Activated CD4-positive, alpha-beta T cell treated with anti-CD3 and anti-CD28 coated beads for 48 hours (primary cell): ENCODE measurements at places on chromosomes 4 and X.

DNA sequence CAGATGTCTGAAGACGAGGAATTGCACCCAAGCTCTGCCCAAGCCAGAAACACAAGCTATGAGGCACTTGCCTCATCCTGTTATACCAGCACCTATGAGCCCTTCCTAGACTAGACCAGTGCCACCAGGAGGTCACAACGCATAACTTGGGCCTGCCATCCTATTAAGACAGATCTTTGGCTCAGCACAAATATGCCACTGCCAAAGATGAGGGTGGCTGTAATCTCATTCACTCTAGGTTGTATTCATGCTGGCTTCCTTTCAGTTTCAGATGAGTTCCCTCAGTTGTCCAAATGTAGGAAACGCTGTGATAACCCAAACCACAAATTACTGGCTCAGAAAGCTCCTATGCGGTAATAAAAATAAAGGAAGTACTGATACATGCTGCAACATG, 76.5 kb upstream of the CITED1 start:
- DNase-seq = no peak

DNA sequence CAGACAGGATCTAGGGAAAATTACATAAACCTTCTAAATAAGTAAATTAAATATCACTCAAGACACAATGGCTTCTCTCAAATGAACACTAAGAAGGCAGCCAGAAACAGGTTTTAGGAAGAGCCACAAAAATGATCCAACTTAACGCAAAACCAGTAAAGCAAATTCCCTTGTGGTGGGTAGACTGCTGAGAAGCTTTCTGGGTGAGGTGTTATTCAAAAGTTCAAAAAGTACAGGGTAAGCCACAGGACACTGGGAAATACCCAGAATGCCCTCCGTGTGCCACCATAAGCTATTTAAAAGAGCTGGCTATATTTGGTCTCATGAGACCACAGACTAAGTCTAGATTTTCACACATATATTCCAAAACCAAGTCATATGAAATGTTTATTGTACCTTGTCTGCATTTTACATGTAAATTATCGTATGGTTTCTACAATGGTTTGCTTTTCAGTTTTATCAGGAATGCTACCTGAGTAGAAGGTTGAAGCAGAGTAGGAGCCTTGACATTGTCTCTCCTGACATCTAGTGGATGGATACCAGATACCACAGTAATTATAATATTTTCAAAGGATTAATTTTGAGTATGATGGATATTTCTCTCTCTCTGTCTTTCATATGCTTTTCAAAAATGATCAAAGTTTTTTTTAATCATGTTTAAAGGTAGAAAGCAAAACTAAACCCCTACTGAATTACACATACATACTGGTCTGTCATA, 109.3 kb upstream of the KLHL13 start:
- no peak for DNase-seq

- no peak for DNase-seq
These were observed 37.6 kb downstream of the PGRMC2 start for GRCh38 chr4:128249787-128250668.

DNA sequence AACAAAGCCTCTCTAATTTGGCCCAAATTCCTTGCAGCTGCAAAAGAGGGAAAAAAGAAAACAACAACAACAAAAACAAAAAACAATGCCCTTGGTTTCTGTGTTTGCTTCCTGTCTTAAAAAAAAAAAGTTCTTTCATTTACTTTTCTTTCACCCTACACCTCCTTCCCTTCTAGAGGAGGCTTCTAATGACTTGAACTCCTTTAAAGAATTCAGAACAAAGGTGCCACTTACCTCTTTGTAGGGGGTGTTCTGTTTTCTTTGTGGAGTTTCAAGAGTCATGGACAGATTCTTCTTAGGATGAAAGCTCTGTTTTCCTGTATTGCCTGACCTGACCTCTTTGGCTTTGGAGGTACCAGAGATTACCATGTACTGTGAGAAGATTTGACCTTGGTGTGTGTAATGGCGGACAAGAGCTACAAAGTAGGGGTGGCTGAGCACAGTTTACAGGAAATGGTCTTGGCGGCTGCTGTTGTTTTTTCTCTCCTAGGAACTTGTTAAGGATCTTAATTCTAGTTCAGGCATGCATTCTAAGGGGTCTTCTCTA, 72.4 kb upstream of the S100G start:
- DNase-seq = no peak

- DNase-seq = no peak
These were observed 34.5 kb upstream of the LCORL start for GRCh38 chr4:18056030-18056429.

GRCh38 chr4:24557026-24558025, 27.0 kb downstream of the DHX15 start:
- no peak for DNase-seq

DNA sequence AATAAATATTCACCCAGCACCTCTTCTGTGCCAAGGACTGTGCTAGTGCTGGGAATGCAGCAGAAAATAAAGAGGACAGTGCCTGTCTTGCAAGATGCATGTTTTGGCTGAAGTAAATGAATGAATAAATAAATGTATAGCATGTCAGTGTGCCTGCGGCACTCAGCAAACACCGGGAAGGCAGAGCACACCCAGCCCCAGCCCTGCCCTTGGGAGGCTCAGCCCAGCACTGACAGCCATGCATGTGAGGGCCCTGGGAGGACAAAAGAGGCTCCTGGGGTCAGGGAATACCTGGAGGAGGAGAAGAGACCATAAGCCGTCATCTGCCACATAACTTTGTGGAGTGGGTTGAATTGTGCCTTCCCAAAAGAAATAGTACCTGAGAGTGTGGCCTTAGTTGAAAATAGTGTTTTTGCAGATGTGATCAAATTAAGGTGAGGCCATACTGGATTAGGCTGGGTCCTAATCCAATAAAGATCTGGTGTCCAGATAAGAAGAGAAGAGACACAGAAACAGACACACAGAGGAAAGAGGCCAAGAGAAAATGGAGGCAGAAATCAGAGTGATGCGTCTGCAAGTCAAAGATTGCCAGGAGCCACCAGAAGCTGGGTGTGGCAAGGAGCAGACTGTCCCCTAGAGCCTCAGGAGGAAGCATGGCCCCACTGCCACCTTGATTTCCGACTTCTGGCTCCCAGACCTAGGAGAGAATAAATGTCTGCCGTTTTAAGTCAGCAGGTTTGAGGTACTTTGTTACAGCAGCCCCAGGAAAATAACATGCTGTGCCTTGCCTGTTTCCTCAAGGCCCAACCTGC, 16.3 kb downstream of the C4orf50 start:
- no peak for DNase-seq

GRCh38 chr4:75557696-75558095, 1.8 kb downstream of the ODAPH start:
- no peak for DNase-seq

DNA sequence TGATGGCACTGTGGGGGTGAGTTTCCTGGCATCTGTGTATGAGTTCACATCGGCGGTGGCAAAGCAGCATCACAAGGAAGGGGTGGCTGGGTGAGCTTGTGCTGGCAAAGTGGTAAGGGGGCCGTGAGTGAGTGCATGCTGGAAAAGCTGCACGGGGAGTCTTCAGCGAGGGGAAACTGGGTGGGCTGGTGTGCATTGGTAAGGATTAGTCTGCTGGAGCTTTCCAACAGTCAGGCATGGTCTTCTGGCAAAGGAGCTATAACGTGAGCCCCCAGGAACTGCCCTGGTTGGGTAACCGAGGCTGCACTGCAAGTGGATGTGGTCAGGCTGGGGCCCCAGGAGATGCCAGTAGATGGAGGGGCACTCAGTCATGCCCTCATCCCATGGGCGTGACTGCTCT, 30.7 kb downstream of the ADAM29 start:
- DNase-seq = no peak

DNA sequence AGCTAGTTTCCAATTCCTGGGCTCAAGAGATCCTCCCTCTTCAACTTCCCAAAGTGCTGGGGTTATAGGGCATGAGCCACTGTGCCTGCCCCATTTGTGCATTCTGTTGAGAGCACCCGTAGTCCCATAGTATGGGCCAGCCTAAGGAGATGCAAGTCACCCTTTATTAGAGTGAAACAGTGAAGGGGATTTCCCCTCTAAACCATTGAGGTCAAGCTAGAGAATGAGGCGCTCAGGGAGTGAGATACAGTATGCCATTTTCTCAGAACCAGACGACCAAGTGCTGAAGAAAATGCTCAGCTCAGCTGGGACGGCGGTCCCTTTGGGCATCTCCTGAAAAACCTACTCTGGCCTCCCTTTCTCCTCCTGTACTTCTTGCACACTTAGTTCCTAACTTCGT, 18.7 kb downstream of the RNF4 start:
- DNase-seq = no peak

DNA sequence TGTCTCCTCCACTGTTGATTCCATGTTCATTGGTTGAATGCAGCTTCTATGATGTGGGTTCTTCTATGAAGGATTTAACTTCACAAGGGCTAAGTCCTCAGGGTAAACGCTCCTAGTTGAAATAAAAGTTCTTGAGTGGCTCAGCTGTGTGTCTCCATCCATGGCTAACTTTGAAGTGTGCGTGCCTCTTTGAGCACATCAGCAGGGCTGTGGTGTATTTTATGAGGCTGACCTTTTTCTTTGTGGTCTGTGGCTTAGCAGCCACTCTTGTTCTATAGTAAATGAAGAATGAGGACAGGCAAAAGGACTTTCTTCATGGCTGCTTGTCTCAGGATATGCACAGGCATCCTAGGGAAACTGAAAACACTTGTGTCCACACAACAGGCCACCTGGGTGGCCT, 88.5 kb downstream of the KIT start:
- DNase-seq = no peak

GRCh38 chrX:97498093-97498492, 614.4 kb downstream of the RPA4 start:
- no peak for DNase-seq

DNA sequence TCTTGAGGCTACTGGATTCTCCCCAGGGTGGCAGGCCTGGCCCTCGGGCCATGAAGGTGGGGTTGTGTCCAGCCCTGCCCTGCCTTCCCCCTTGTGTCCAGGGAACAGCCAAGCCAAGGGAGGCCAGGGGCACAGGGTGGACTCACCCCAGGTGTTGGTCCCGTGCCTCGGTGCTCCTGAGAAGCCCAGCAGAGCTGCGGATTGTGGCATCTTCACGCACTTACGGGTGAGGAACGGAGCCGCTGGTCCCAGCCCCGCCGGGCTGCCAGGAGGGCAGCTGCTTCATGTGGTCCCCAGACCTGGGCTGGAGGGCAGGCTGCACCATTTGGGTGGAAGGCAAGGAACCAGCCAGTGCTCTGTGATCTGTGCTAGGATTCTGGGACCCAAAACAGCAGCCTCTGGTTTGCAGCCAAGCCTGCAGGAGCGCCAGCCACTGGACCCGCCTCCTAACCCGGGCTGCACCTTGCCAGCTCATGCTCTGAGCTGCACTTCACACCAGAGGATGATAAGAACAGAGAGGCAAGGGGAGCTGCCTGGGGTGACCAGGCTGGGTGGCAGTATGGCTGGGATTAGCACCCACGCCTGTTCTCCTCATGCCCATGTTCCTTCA, 36.1 kb upstream of the HMX1 start:
- no peak for DNase-seq

DNA sequence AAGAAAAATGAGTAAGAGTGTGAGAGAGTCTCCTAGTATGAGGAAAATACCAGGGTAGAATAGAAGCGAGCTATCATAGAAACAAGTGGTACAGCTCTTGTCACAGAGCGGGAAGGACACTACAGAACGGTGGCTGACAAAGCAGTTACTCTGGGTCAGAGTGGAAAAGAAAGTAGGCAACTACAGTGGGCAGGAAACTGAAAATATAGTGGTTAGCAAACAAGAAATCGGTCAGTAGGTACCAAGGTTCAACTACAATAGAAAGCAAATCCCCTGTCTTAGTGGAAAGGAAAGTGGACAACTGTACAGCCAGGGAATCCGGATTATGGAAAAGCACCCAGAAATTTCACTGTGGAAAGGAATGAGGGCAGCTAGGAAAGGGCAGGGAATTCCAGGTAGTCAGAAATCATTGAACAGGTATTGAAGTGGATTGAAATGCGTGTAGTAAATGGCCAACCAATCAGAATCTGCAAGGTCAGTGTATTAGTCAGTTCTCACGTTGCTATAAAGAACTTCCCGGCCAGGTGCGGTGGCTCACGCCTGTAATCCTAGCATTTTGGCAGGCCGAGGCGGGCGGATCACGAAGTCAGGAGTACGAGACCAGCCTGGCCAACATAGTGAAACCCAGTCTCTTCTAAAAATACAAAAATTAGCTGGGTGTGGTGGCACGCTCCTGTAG, 219.6 kb upstream of the DIAPH2 start:
- DNase-seq = no peak

- no peak for DNase-seq
These were observed 51.8 kb upstream of the VEGFD start for GRCh38 chrX:15435836-15436619.

DNA sequence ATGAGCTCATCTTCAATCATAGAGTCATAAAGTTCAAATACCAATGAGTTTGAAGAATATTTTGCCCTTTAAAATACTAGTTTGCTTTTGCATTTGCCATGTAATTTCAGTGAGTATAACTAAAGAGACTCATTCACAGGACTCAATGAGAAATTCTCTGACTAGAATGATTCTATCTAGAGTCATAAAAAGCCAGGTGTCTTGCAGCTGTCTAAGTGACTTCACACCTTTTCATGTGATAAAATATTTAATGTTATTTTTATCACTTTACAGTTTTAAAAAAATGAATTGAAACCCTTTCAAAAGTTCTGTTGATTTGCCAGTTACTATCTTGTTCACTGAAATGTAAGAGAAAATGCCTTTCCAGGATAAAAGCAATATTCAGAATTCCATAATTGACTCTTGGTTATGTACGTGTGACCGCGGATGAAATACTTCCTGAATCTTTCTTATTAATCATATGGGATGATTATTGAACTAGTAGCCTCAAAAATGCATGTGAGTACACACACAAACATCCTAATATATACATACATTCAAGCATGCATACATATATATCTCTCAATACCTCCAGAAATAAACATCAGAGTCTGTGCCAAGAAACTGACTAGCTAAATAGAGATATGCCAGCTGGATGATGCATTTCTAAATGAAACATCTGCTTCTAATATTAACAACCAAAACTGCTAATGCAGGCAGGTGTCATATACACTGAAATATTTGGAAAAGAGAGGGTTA, 87.0 kb downstream of the GABRB1 start:
- DNase-seq = no peak

DNA sequence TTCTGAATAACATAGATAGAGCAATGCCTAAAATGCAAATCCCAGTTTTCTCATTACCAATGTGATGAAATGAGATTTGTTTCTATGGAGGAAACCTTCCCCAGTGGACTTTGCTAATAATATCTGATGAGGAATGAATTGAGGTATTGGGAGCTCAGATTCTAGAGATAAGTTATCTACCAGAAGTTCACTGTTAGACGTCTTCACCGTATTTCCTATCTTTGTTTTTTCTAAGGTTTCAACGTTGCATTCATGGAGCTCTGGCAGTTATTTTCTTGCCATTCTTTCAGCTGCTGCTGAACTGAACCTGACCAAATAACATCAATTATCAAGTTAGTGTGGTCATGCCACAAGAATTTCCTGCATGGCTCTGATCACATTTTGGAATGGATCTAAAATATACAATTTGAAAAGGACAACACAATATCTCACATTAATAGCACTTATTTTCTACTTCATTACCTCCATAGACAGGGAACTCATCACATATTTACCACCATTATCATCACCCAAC, 511.8 kb upstream of the LCORL start:
- DNase-seq = no peak

- DNase-seq = no peak
These were observed 20.3 kb downstream of the SMS start for GRCh38 chrX:21960569-21961541.

GRCh38 chr4:155617296-155617695, 49.4 kb upstream of the GUCY1A1 start:
- no peak for DNase-seq

- no peak for DNase-seq
These were observed 55.0 kb downstream of the BEX3 start for GRCh38 chrX:103431316-103431715.

- DNase-seq = no peak
These were observed 337.7 kb downstream of the PCDH19 start for GRCh38 chrX:100072336-100072735.
